ENCODE measurements at places on chromosomes 3 and 15.
A peak's percentile ranks its signal among the peaks of the same experiment; 100 is the strongest.

GRCh38 chr3:157589211-157589610 lies 86.0 kb upstream of the VEPH1 start:
- DNase-seq, result no peak

GRCh38 chr3:113673593-113673992 lies 22.8 kb downstream of the USF3 start:
- peak; percentile 1 for DNase-seq

DNA sequence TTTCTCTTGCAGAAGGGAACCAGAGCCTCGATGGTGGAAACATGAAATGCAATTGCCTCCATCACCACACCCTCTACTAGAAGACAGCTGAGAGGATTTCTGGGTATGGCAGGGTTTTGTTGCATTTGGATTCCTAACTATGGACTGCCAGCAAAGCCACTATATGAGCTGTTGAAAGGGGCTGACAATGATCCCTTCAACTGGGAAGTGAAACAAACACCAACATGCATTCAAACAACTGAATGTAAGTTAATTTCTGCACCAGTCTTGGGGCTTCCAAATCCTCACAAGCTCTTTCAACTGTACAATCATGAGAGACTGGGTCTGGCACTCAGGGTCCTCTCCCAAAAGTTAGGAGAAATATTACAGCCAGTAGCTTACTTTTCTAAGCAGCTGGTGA lies 116.7 kb upstream of the PLCL2 start:
- DNase-seq, result no peak

DNA sequence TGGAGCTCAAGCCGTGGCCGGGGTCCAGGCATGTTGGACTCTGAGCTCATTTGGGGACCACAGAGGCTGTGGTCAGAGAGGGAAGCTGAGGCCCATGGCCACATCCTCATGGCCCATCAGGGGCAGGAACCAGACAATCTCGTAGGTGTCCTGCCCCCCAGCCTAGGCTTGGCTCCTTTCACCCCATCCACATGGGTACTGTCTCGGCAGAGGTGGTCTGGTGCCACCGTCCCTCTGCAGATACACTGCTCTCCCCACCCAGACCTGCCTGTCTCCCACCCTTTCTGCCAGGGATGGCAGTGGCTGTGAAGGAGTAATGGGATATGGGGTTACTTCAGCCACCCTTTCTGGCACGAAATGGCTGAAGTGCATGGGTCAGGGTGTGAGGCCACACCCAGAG lies 7.9 kb downstream of the PRSS50 start:
- no peak for DNase-seq
